ENCODE measurements at places on chromosomes 6 and 20.

DNA sequence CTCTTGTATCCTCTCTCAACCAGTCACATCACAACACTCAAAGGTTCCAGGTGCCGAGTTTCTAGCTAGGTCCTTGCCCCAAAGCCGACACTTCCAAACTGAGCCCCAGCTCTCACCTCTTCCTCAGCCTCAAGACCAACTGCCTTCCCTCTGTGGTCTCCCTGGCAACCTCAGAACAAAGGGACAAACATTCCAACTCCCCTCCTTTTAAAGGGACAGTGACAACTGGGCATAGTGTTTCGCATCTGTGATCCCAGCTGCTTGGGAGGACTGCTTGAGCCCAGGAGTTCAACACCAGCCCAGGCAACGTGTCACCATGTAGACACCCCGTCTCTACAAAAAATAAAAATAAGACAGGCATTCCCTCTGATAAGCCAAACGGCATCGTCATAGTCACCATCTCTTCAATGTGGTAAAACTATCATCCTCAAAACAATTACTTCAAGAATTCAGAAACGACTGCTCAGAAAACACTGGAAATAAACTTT is 11.3 kb downstream of the DIDO1 start:
- DNase-seq, result no peak

GRCh38 chr6:84082689-84083265 is 49.2 kb downstream of the MRAP2 start:
- no peak for DNase-seq

DNA sequence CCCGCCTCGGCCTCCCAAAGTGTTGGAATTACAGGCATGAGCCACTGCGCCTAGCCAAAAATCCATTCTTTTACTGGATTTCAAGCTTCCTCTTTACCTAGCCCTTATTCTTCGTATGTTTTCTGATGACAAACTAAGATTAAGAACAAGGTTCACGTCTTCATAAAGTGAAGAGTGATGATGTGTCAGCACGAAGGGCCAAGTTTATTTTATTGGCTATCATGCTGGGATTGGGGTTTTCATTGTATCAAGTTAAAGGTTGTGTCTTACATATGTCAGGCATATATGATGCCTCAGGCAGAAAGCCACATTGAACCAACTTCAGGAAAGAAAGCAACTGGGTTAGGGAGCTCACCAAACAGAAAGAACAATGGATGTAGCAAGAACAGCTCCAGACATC is 19.7 kb upstream of the SLC17A3 start:
- DNase-seq, result no peak

DNA sequence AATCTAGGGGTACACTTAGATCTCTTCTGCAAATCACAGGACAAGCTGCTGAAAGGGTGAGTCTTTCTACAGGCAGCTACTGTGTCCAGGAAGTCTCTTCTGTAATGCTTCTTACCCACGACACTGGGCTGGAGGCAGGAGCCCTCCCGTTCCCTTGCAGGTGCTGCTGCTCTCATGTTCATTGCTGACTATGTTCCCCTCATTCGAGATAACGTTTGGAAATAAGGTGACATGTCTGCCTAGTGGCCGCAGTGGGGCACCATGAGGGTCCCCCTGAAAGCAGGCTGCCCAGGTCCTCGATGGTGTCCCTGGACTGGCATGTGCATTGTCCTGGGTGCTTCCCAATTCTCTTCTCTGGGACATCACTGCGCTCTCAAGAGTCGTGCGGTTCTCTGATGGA is 74.7 kb downstream of the SYNJ2 start:
- DNase-seq, result no peak

- DNase-seq, result no peak
Observed at GRCh38 chr6:136118787-136119186, 131.3 kb downstream of the MTFR2 start.

DNA sequence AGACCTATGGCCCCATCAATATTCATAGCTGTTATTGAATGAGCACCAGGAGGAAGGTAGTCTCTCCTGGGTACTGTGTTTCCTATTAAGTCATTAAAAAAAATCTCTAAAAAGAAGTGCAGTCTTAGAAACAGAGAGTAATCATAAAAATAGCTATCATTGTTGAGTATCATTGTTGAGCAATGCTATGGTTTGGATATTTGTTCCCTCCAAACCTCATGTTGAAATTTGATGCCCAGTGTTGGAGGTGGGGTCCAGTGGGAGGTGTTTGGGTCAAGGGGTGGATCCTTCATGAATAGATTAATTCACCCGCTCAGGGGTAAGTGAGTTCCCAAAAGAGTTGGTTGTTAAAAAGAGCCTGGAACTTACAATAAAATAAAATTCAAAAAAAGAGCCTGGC is 88.1 kb upstream of the IYD start:
- no peak for DNase-seq

- no peak for DNase-seq
Observed at GRCh38 chr6:3797231-3798054, 45.9 kb upstream of the PXDC1 start.

GRCh38 chr20:362271-363254 is 15.7 kb downstream of the NRSN2 start:
- DNase-seq, result no peak

DNA sequence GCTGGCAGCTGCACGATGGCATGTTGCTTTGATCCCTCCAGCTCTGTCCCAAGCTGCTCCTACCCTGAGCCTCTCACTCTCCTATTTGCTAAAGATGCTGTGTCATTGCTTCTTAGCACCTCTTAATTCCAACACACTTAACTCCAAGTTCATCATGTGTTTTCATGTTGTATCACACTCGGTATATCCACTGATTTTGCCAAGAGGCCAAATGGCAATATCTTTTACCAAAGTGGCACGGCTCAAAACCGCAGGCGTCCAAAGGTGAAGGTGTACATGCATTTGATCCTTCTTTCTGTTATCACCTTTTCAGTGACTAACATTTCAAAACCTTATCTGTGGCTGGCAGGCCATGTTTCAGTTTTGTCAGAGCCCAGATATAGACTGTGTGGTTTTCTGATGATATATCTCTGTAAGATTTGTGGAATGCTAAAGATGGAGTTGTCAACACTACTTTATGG is 217.0 kb downstream of the TBX18 start:
- DNase-seq, result no peak
